Gastroesophageal sphincter (tissue), 4 donors: ENCODE measurements at places on chromosomes 3 and 15. TPM values are rescaled to one million over a fixed set of nuclear protein-coding genes. Genes with fewer than 3 reads are reported as not detected.

CLDN16 gene
- not detected for total RNA-seq

DNA sequence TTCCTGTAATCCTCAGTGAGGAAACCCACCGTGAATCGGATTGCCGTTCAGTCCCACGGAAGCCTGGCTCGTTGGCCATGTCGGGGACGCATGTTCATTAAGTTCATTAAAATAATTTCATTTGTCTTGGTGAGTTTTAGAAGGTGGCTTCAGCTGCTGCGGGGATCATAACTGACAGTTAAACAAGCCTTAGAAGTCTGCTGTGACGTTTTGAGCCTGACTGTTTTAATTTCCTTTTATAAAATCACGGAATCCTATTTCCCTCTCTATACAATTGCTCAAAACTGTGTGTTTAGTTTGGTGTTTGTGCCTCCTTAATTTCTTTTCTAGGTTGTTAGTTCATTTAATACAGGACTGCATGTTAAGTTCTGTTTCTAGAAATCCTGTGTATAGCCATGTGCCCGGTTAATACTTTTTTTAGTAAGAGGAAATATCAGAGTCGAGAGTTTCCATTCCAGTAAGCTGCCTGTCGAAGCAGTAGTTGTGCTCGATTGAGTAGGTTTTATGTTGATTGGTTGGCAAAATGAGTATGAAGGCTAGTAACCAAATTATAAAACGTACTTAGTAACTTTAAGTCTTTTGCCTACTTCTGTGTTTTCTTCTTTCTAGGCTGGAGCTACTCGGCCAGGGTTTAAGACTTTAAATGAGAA is 705 bp downstream of the NIPA2 start:
- no peak for ATAC-seq

GRCh38 chr3:153757839-153758238 is 363.4 kb upstream of the ARHGEF26 start:
- no peak for ATAC-seq

DNA sequence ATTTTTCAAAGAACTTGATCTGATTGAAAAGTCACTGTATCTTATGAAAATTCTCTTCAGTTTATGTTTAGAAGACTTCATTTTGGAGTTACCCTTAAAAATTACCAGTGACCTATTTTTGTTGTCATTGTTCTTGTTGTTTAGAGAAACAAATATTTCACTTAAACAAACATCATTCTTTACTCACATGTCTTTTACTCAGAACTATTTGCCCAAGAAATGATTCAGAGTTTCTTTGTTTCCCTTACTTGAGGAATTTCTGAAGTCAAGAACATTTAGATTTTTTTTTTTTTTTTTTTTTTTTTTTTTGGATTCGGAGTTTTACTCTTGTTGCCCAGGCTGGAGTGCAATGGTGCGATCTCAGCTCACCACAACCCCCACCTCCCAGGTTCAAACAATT is 259.6 kb upstream of the UBE2E1 start:
- no peak for ATAC-seq

DNA sequence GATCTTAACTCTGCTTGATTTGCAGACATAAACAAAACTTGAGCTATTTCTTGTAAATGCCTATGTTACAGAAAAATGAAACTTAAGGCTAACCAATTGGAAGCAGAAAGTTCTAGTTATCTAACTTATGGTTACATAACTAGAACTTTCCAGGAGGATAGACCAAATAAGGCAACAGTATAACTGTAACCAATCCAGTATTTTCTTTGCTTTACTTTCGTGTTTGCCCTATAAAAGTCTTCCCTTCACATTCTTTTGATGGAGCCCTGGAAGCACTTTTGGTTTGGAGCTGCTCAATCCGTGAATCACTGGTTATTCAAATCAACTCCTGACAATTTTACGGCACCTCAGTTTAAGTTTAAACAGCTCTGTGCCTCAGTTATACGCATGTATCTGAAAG is 164.6 kb downstream of the SUCLG2 start:
- no peak for ATAC-seq

DNA sequence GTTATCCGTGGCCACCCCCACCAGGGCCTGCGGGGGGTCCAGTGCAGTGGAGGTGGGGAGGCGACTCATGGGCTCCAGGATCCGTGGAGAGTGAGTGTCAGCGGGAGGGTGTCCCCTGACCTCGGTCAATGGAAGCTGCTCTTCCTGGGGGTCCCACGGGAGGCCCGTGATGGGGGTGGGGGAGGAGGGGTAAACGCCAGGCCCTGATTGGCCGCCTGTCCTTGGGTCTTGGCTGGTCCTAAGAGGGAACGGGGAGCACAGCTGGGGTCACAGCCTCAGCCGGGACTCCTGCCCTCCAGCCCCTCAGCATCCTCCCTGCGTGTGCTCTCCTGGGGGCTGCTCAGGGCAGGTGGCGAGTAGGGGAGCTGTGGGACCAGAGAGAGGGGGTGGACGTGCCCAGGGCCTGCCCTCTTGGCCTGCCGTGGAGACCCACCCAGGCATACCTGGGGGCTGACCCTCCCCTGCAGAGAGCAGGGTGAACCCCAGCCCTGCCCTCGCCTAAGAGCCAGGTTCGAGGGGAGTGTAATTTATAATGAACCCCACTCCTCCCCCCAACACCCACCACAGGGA is 184.6 kb downstream of the GOLGA6L6 start:
- ATAC-seq = no peak
